ENCODE measurements at places on chromosomes 7 and 10.

- DNase-seq: no peak
Measured at GRCh38 chr7:79531905-79532664, 78.6 kb upstream of the MAGI2 start.

DNA sequence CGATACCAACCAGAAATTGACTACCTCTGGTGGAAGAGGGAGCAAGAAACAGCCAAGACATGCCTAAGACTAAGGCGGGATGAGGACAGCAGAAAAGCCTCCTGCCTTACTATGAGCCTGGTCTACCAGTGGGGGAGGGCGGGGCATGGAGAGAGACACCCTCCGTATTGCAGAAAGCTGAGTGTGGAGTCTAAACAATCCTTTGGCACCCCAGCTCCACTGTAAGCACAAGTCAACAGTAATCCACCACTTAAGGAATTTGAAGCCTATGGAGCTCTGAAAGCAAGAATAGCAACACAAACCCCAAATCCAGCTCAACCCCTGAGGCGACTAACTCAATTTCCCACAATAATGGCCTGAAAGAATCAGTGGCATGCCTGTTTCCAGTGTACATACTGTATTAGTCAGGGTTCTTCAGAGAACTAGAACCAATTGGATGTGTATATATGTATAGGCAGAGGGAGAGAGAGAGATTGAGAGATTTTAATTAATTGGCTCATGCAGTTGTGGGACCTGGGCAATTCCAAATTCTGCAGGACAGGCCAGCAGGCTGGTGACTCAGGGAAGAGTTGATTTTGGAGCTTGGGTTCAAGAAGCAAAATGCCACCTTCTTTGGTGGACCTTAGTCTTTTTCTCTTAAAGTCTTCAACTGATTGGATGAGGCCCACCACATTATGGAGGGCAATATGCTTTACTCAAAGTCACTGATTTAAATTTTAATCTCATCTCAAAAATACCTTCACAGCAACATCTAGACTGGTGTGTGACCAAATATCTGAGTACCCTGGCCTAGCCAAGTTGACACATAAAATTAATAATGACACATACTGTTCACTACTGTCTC, 13.5 kb downstream of the PPIF start:
- DNase-seq: no peak

DNA sequence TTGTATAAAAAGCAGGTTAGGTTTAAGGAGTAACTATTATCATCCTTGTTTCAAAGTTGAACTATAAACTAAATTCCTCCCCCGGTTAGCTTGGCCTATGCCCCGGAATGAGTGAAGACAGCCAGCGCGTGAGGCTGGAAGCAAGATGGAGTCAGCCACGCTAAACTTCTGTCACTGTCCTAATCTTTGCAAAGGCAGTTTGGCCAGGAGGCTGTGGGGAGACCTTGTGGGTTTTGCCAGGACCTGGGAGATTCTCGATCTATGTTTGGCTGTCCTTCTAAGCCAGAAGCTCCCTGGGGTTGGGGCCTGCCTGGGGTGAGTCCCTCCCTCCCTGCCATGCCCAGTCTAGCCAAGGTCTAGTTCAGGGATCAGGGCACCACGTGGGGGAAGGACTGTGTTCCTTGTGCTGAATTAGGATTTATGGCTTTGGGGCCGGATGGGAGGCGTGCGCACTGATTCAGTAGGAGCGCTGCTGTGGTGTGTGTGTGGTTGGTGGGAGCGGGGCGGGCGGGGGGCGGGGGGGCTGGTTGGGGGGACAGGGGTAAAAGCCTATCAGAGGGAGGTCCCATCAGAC, 871 bp upstream of the GTF2IRD1 start:
- DNase-seq: no peak

DNA sequence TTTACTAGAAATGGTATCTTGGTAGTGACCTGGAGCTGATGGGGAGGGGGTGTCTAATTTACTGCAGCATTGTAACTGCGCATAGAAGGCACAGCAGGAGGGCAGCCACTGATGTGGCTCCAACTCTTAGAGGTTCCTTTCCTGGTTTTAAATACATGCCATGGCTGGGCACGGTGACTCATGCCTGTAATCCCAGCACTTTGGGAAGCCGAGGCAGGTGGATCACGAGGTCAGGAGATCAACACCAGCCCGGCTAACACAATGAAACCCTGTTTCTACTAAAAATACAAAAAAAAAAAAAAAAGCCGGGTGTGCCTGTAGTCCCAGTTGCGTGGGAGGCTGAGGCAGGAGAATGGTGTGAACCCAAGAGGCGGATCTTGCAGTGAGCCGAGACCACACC, 19.2 kb upstream of the SEC61G start:
- DNase-seq: no peak

DNA sequence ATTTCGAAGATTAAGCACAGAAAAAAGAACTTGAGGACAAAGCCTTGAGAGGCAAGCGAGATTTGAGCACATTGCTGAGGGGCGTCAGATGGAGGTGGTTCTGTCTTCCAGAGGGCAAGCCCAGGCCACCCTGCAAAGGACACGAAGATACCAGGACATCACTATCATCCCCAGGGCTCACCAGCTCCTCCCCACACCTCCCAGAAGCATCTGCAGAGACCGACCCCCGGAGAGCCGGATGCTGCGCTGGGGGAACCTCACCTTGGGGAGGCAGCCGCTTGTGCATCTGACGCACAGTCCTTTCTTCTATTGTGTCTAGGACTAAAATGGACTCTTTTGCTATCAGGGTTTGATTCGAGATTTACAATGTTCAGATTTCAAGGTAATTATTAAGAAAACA, 259.7 kb downstream of the DNAJB6 start:
- DNase-seq: no peak

DNA sequence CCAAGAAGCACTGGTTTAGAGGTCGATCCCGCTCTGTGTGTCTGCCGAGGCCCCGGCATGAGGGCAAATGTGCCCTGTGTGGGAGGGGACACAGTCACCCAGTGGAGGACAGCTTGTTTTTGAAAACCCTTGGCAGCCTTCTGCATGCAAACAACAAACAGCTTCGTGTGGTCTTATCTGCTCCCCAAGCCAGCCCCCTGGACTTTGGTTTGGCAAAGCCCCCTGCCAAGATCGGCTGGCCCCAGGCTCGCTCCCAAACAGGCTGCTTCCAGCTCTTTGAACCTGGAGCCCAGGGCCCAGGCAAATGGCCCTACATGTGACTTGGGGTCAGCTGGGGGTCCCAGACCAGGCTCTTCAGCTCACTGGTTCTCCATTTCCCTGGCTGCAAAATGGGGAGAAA, 2.9 kb downstream of the ELN start:
- DNase-seq: no peak

GRCh38 chr10:11655836-11656235, 44.4 kb upstream of the USP6NL start:
- no peak for DNase-seq

- no peak for DNase-seq
Measured at GRCh38 chr7:114214466-114214865, 200.1 kb upstream of the FOXP2 start.

DNA sequence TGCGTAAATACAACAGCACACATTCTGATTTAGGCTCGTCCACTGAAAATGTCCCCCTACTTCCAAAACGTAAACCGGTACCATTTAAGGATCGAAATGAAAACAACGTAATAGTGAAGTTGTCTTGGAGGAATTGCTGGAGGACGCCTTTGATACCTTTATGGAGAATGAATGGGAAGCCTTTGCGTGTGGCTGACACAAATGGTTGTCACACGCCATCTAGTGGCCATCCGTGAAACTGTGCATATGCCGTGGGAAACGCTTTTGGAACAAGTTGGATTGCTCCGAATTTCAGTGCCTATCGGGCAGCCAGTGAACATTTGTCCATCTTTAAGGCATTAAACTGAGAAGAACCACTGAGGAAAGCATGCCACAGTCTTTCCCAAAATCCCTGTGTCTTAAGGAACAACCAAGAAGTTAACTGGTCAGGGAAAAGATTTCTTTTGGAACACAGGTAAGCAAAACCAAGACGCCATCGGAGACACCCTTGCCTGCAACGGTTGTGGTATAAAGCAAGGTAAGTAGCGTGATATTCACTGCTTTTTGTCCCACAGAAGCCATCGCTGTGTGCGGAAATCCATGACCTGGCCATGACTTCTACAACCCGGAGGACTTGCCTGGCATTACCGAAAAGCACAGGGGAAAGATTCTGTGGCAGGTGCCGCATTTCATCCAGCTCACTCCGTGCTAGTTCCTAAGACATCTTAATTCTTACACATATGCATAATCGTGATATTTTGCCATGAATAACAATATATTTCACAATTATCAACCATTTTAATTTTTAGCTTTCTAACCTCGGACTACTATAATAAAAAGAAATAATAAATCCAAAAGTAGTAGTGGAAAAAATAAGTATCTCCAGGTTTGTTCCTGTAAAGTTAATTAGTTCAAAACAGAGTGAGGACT, 100.6 kb downstream of the FAM204A start:
- DNase-seq: peak; percentile 38

DNA sequence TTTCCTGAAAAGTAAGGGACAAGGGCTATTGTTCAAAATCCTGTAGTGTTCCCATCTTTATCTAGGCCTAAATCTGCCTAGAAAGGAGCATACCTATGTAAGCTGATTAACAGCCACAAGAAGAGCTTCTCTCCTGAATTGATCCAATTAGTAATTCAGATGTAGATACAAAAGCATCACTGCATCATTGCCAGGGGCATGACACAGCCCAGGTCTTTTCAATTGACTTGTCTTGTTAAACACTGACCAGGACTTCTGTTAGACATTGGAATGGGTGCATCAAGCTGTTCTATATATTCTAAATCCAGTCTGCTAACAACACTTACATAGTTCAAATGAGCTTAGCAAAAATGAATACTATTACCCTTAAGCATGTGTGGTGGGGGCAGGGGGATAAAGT, 589.2 kb downstream of the INHBA start:
- DNase-seq: no peak

GRCh38 chr10:35165811-35166210, 39.2 kb downstream of the CREM start:
- DNase-seq: no peak

- no peak for DNase-seq
Measured at GRCh38 chr10:129122846-129123245, 344.2 kb upstream of the MGMT start.

GRCh38 chr10:86523348-86523747, 1.8 kb upstream of the WAPL start:
- no peak for DNase-seq

DNA sequence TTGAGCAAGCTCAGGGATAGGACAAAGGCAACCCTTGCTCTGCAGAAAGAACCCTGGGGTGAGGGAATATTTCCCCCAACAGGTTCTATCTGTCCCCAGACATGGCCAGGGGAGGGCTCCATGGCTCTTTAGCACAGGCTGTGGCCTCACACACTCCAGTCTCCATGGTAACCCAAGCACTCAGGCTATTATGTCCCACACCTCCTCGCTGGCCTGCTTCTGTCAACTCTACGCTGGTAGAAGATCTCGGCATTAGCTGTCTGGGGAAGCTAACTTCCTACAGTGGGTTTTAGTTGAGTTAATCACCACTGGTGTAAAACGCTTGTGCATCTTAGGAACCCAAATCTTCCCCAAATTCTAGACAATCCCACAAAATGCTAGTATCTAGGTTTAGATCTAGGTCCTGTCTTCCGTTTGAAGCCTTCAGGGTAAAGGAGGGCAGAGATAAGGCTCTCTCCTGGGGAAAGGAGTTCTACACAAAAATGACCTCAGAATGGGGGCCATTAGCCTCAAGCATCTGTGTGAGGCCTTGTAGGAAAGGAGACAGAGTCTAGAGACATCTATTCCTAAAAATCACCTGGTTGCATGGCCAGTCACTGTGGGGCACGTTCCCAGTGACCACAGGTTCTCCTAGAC, 36.7 kb upstream of the SLIT1 start:
- DNase-seq: no peak

GRCh38 chr10:14171336-14171735, 159.4 kb downstream of the FRMD4A start:
- DNase-seq: no peak

DNA sequence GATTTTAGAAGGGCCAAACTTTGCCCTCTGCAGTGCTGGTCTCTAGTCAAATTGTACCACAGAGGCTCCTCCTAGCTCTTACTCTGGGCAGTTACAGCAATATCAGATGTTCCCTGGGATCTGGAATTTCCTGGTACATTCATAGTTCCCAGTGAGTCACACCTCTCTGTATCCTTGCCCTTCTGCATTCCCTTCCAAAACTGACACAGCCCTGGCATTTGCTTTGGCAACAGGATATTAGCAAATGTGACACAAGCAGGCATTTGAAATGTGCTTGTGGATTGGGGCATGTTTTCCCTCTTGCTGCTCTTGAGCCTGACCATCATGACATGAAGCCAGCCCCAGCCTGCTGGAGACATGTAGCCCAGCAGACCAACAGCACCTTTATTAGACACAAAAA, 284.7 kb upstream of the AKR1E2 start:
- DNase-seq: no peak

- DNase-seq: no peak
Measured at GRCh38 chr10:90571481-90572258, 286.2 kb downstream of the HTR7 start.

DNA sequence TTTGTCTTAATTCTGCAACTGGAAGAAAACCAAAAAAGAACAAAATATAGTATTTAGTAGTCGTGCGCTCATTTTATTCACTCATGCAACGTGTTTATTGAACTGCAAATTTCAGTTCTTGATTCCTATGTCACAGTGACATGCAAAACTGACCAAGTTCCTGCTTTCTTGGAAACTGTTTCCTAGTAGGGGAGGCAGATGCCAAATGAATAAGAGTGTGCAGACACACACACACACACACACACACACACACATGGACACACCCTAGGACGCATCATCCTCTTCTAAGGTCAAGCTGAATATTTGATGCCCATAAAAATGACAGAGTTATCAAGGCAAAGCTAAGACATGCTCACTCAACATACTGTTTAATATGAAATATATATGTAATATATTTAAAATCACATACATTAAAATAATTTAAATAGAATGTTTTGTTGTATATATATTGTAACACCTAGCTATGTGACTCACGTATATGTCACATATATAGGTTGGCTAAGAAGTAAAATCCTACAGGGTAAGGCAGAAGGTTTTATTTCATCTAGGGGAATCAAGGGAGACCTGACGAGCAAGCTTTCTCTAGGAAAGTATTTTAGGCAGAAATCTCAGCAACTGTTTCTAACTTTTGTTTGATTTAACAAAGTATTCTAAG, 79.6 kb downstream of the SVIL start:
- DNase-seq: no peak

All from GM19239 (cell line).